ENCODE measurements at places on chromosomes 1 and 21.

- no peak for DNase-seq
Observed at GRCh38 chr1:101008229-101008834, 17.3 kb downstream of the DPH5 start.

GRCh38 chr21:36976228-36976861 lies 9.9 kb upstream of the HLCS start:
- DNase-seq: no peak

DNA sequence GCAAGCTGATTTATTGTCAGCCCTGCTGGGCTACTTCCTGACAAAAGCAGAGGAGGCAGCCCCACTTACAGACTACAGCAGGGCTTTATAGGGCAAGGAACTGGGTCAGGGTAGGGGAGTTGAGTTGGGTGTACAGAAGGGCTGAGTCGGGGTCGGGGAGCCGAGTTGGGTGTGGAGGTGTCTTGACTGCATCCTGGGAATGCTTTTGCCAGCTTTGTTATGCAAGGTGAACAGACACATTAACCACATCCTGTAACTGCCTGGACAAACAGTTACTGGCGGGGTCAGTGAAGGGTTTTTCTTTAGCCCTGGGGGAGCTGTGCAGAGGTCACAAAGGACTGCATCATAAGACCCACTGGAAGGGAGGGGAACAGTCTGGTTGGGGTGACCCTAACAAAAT lies 39.1 kb upstream of the GBP5 start:
- DNase-seq: no peak

DNA sequence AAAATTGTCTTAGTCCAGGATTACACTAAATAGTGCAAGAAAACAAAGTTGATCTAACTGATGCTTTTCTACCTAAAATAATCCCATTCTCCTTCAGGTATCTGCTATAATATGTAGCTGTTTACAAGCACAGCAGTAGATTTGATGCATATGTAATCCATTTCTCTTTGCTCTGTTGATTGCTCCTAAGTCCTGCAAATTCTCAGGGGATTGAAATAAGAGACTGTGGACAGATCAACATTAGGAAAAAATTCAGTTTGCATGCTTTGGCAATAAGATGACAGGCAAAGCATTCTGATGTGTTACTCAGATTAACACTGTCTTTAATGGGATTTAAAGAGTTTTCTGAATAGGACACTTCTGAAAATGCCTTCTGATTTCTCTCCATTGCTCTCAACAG lies 34.7 kb downstream of the RNF11 start:
- no peak for DNase-seq

GRCh38 chr1:73033640-73034039 lies 751.3 kb upstream of the NEGR1 start:
- DNase-seq: no peak

DNA sequence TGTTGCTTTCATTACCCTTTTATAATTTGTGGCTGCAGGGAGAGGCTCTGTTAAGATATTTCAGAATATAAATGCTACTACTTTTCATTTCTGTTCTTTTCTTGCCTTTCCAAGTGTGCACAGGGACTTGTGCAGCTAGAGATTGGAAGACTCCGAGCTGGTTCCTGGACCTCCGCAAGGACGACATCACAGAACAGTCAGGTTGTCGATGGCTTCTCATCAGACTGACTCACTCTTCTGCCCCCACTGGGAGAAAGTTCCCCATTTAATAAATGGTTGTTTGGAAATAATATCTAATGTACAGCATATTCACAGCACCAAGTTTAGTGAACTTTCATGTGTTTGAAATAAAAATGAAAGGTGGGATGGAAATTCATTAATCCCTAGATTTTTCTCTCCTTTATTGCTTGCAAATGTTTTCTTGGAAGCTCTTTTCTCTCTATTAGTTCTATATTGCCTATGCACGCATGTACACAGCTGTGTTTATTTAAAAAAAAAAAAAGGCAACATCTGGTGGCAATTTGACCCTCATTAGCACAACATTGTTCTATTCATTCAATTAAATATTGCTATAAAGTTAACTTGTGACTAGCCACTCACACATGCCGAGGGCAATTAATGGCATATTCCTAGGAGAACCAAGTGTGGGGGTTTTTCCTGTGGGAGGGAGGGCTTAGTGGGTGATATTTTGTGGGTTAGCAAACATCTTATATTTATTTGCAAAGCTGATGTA lies 77.5 kb upstream of the L1TD1 start:
- no peak for DNase-seq

- DNase-seq: no peak
Observed at GRCh38 chr1:106954661-106955229, 101.7 kb upstream of the PRMT6 start.

GRCh38 chr1:46289976-46290375 lies 13.4 kb downstream of the LRRC41 start:
- DNase-seq: no peak

GRCh38 chr1:204809488-204809887 lies 61.2 kb upstream of the NFASC start:
- DNase-seq: no peak

DNA sequence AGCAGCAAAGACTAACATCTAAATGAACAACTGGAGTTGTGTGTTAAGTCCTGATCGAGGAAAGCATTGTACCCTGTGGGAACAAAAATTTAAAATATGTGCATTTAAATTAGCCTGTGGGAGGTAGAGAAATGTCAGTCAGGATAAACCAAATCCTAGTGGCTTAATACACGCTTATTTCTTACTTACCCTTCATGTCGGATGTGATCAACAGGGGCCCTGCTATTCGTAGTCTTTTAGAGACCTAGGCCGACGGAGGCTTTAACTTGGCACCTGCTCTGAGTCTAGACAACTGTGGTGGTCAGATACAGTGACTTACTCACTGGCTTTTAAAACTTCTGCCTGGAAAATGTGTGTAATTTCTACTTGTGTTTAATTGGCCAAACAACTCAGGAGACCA lies 10.2 kb downstream of the GSTM3 start:
- DNase-seq: no peak

DNA sequence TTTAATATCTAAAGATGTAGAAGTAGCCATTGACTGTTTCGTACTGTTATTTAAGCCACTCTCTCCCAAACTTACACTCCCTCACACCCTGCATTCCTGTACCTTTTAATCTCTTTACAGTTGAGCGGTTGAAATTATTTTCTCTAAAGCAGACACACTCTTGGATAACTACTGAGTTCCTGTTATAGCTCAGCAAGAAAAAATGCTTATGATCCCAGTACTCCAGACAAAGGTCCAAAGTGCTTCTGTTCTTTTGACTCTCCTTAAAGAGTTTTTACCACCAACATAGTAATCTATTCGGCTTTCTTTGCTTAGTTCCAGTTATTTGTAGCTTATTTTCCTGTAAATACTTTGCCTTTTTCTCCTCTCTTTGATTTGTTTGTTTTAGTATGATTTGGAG lies 100.1 kb downstream of the ATF6 start:
- no peak for DNase-seq

GRCh38 chr21:38525454-38525853 lies 27.2 kb upstream of the ERG start:
- no peak for DNase-seq

DNA sequence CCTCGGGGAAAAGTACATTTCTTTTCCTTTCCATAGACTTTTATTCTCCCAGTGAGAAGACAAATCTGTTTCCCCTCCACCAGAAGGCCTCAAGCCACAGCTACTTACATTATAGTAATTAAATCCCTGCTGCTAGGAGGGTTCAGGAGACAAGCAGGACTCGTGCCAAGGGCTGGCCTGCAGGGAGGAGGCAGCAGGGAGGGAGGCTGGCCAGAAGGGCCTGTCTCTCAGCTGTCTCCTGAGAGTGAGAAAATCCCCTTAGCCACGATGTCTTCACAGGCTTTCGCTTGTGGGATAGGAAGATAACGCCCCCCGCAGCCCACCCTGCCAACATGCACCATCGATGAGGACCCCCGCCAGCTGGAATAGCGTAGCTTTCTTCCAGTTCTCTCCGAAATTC lies 14.0 kb downstream of the KCNN3 start:
- no peak for DNase-seq

- DNase-seq: no peak
Observed at GRCh38 chr1:232519186-232519585, 110.7 kb downstream of the SIPA1L2 start.

DNA sequence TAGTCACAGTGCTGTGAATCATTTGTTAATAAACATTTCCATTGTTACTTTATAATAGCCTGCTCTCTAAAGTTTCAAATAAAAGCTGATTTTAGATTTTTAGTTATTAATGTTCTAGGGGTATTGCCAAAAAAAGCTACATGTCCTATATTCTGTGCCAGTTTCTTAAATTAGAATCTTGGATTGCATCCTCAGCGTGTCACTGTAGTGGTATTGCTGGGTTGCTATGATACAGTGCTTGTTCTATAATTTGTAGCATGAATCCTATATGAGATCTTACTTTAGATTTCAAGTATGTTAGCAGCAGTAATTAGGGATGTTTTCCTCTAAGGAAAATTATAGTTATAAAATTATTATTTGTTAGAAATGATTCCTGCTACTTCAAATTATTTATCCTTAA lies 16.4 kb downstream of the PPP2R5A start:
- no peak for DNase-seq

DNA sequence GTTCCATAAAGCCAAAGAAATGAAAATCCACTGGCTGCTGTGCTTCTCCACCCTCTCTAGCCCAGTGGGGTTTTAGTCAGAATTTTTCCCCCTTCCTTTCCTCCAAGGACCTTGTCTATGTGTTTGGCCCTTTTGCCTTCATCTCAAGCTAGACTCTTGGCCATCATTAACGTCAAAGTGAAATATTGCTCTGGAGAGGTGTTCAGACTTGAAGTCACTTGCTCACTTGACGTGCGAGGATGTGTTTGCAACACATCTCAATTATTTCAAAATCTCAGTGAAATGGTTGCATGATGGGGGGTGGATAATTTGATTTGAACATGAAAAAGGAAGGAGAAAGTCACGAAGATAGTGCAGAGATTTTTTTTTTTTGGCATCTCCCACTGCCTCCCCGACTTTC lies 13.6 kb downstream of the EVA1C start:
- no peak for DNase-seq

GRCh38 chr1:12502336-12503109 lies 115.5 kb downstream of the DHRS3 start:
- DNase-seq: no peak

GRCh38 chr21:17359781-17360180 lies 153.1 kb upstream of the CXADR start:
- no peak for DNase-seq

DNA sequence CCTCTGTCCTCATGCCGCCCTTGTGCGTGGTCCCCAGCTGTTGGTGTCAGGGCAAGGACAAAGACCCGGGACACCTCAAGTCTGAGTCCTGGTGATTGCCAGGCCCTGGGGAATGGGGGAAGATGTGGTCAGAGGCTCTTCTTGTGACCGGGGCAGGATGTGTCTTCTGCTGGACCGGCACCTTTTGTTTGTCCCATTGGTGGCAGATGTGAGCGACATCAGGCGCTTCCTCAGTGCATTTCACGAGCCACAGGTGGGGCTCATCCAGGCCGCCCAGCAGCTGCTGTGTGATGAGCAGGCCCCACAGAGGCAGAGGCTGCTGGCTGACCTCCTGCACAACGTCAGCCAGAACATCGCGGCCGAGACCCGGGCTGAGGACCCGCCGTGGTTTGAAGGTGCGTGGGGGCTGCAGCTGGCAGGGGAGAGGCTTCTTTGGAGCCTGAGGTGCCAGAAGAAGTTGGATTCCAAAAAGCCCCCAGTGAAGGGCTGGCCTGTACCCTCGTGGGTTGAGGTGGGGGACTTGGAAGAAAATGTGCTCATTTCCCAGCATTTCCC lies 8.4 kb downstream of the DFFB start:
- DNase-seq: no peak

GRCh38 chr1:156922986-156923669 lies 2.7 kb downstream of the LRRC71 start:
- DNase-seq: no peak

- DNase-seq: no peak
Observed at GRCh38 chr1:214126697-214127146, 138.9 kb downstream of the PROX1 start.

- no peak for DNase-seq
Observed at GRCh38 chr1:46315669-46316403, 12.3 kb downstream of the UQCRH start.

GRCh38 chr1:167430849-167431242 lies 87.5 kb downstream of the CD247 start:
- DNase-seq: no peak

DNA sequence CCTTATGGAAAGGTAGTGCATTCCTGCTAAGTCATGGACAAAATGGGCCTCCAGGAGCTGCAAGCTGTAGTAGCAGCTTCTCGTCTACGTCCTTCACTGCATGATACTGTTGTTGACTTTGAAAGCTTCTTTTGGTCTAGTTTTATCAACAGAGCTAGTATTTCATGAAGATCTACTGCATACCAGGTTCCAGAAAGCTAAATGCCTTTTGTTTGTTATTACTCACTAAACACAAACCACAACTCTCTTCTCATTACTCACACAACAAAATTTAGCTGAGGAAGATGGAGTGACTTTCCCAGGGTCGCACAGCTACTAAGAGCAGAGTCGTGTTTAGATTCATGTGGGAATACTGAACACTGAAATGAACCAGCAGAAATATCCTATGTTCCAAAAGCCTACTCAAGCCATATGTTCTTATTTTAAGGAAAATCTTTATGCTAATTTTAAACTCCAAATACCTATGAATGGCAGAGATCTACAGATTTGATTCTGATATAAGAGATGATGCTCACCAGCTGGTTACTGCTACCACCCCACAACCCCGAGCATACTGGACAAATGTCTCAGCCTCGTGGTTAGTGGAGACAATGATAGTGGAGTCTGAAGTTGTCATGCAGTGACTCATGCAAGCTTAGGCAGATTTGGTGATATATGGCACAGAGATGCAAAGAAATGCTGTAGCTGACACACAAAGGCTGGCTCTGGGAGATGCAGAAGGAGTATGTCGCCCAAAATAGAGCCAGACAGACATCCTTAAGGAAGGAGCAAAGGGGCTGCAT lies 20.6 kb downstream of the PGBD2 start:
- no peak for DNase-seq

DNA sequence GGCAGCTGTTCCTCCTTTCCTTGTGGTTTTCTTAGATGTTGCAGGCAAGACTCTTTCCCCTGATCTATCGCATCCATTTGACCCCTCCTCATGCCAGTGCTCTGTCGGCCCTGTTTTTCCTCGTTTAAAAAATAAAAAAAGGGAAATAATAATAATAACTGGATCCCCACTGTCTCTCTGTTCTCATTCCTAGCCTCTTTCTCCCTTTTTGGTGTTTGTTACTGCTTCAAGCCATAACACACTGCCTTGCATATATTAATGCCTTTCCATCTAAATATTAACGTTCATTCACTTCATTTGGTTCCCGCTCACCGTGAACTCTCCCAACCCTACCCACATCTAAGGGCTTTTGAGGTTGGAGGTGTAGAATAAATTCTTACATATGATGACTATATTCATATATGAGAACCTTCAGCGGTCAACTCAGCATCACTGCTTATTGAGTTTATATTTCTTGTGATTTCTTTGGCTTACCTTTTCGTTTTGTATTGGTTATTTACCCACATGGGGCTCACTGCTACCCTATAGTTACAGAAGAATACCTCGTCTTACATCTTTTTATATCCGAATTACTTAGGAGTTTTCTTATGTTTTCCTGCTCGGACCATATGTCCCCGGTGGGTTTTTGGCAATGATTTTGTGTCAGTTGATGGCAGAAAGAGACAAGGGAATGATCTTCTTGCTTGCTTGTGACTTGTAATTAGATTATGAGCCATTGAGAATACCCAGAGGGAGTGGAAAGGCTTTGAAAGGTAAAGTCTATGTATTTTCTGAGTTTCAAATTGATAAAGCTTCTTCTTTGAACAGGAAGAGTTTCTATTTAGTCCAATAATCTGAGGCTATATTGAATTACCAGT lies 805 bp downstream of the ATG4C start:
- no peak for DNase-seq

- DNase-seq: no peak
Observed at GRCh38 chr1:226322986-226323385, 14.0 kb upstream of the LIN9 start.

Data from GM12878 (cell line).